Amygdala (tissue), 56 donors: ENCODE measurements at places on chromosomes 5 and 9.

GRCh38 chr5:62124266-62124665 is 181.7 kb upstream of the KIF2A start:
- DNase-seq, result no peak

- no peak for DNase-seq
These were observed 6.1 kb downstream of the PCYOX1L start for GRCh38 chr5:149363936-149364335.

DNA sequence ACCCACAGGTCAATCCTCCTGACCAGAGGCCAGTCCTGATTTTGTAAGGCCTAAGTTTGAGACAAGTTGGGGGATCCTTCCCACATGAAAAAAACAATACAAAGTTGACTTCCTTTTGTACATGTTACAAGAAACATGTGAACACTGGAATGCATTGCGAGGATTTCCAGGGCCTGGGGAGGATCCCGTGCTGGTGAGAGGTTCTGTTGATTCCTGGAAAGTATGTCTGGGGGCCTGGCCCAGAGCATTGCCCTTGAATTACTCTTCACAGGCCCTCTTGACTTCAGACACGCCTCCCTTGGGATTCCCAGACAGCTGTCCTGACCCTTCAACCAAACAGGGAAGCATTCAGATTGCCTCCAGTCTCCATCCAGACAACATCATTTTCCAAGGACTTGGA is 234.2 kb upstream of the IRX2 start:
- no peak for DNase-seq

DNA sequence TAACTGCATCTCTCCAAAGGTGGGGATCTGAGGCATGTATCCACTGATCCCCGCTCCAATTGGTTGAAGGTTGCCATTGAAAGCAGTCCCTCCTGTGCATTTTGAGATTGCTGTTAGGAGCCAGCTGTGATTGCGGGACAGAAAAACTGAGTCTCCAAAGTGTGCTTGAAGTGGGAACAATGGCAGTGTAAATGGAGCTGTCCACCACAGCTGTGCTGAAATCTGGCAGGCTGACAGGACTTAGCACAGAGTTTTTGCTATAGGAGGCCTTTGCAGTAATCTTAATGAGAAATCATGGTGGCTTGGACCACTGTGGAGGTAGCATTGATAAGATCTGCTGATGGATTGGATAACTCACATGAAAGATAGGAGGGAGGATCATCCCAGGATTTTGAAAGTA is 3.3 kb downstream of the RNF20 start:
- no peak for DNase-seq

- DNase-seq, result no peak
These were observed 29.6 kb downstream of the DIMT1 start for GRCh38 chr5:62374090-62374489.
